WTC11 (cell line): ENCODE measurements at places on chromosomes 1 and 21.

DNA sequence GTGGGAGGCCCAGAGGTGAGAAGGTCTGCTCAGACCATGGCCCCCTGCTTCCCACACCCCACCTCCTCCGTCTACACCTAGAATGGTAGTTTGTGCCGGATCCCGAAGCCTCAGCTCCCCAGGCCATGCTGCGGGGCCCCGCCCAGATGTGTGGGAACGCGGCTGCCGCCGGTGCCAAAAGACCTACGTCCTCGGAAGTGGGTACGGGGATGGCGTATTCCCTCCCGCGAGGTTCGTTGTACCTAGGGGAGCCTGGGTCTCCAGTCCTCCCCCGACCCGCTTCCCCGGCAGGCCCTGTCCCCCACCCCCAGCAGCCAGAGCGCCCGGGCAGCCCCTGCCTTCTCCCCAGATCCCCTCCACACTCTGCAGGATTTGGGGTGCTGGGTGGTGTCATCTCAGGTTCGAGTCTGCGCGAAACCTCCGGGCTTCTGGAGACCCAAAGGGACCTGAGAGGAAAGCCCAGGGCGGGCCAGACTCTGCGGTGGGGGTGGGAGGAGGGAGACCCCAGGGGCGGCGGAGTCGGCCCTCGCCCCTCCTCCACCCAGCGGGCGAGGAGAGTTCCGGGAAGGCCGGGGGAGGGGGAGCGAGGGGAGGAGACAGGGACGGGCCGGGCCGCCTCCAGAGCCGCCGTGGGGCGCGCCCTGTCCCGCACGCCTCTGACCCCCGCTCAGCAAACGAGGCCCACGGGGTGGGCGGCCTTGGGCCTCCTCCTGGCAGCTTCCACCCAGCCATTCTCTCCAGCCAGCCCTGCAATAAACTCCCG, 6.2 kb upstream of the PRDM16 start:
- peak; percentile 52 for DNase-seq

DNA sequence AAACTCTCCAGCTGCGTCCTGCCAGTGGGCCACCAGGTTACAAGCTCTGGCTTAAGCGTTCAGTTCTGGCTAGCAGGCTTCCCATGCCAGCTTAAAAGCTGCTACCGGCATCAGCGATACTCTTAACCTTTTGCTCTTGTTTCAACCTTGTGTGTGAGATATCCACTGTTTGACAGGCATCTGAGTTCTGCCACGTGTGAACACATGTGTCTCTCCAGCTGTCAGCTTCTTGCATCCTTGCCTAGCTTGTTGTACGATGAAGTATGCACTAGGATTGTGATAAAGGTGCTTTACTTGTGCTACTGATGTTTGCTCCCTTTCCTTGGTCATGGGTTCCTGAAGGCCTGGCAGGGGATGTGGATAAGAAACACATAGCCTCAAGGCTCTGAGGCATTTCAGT, 201.6 kb downstream of the PRDM2 start:
- no peak for DNase-seq

DNA sequence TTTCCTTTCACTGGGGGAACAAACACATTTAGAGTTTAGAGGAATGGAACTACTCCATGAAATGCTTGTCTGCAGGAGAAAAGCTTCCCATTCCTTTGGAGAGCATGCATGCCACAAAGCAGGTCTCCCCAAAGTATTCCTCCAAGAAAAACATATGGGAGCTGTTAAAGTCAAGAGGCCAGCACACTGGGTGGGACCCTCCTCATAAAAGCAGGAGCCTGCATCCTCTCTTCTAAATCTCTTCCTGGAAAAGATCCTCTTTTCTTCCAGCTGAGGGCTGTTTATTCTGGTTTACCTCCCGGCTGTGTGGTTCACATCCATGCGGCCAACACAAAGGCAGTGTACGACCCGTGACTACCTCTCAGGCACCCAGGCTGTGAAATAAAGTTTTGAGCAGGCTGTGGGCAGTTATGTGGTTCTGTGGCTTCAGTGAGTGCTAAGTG, 103.4 kb downstream of the TENT5C start:
- DNase-seq = no peak

DNA sequence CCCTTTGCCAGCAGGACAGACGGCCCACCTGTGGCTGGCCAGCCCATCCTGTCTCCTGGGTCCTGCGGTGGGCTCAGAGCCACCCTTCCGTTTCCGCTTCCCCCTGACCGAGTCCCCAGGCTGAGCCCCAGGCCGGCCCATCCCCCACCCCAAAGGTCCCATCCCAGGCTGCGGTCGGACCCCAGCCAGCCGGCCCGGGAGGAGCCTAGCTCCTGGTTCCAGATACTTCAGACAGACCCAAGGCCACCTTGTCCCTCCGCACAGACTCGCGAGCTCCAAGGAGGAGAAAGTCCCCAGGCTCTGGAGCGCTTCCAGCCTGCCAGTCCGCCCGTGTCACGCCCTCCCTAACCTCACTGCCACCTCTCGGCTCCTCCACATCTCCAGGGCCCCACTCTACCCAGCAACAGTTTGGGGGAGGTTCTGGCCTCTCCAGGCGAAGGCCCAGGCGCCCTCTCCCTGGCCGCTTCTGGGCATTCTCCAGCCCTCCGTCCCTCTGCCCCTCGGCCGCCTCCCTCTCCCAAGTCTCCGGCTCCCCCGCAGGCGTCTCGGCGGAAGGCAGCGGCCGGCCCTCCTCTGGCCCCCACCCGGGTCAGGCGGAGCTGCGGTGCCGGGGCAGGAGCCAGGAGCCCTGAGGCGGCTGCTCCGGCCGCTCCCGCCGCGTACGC, 835 bp downstream of the LRRN2 start:
- DNase-seq = peak; percentile 50

DNA sequence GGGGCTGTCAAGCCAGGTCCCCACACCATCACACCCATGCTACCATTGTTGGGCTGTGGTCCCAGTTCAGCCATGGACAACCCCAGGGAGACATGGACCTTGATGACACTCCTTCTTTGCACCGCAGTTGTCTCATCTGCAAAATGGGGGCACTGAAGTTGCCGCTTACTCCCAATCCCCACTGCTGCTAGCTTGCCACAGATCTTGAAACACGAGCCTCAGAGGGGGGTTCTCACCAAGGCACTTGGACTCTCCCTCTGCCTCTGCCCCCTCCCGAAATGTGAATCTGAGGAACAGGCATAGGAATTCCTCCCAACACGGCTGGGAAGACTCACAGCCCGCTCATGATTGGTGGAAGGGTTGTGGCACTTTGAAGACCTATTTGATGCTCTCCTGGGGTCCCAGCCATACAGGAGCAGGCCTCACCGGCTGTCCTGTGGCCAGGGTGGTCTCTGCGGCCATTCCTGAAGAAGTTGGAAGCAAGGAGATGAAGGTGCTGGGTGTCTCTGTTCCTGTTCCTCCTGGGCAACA, 31.1 kb downstream of the RUNX3 start:
- DNase-seq = no peak

- peak; percentile 98 for DNase-seq
Measured at GRCh38 chr1:233326811-233327650, 493 bp upstream of the MAP3K21 start.

DNA sequence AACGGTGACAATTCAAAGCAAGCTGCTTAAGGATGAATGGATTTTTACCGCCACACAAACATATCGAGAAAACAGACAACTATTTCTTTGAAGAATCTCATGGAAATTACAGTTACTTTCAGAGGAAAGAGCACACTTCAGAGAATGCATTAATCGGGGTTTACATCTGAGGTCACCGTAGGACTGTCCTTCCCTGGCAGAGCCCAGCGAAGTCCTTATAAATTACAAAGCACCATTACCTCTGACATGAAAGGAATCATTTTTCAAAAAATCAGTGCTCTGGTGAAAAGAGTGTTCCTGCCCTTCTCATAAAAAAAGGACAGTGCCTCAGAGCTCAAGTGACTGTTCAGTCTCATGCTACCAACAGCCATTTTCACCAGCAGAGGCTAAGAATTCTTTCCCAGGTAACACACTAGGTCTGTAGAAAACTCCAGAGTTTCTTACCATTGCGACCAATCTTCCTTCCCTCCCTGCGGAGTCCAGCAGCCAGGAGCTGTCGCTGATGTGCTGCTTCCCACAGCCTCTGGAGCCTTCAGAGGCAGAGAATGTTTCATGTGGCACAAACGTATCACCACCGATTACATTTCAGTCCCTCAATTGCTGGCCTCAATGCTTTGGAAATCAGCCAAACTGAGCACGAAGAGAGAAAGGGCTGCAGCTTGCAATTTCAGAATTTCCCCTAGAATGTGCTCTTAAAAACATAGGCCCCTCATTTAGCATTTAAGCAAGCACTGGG, 75.4 kb downstream of the PLD5 start:
- no peak for DNase-seq

- no peak for DNase-seq
Measured at GRCh38 chr1:4327142-4327541, 327.3 kb upstream of the AJAP1 start.

DNA sequence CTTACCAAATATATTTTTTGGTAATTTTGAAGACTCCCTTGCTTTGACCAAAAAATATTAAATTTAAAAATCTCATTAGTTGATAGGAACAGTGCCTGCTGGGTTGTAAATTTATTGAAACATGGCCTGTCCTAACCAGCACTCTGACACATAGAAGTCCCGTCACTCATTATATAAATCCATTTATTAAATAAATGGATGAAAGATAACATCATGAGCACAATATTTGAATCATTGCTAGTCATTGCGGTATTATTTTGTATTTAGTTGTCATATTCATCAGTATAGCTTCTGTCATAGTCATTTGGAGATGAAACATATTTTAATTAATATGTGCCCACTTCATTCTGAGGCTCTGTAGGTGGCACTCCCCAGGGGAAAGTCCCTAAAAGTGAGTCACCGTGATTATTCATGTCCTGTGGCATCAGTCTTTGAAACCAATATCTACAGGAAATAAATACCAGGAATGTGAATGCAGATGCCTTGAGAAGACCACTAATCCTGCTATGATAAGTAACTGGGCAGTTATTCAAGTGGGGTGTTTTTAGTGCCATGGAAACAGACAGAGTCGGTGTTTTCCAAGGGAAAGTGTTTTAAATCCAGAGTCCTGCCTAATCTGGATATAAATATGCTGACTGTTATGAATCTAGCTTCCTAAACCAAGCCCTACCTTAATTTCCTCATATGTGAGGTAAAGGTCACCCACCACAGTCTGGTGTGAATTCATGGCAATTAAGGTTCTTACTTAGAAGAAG, 302.0 kb downstream of the DUSP10 start:
- DNase-seq = no peak

GRCh38 chr1:109981004-109981335, 3.6 kb upstream of the AHCYL1 start:
- DNase-seq = no peak

GRCh38 chr21:32140151-32140550, 138.7 kb downstream of the MIS18A start:
- no peak for DNase-seq

- no peak for DNase-seq
Measured at GRCh38 chr1:226408285-226409184, 642 bp upstream of the PARP1 start.
